SHP77 (cell line): ENCODE measurements at places on chromosomes 11 and 22.

GRCh38 chr11:77309401-77310085 lies 8.1 kb upstream of the GDPD4 start:
- no peak for DNase-seq

DNA sequence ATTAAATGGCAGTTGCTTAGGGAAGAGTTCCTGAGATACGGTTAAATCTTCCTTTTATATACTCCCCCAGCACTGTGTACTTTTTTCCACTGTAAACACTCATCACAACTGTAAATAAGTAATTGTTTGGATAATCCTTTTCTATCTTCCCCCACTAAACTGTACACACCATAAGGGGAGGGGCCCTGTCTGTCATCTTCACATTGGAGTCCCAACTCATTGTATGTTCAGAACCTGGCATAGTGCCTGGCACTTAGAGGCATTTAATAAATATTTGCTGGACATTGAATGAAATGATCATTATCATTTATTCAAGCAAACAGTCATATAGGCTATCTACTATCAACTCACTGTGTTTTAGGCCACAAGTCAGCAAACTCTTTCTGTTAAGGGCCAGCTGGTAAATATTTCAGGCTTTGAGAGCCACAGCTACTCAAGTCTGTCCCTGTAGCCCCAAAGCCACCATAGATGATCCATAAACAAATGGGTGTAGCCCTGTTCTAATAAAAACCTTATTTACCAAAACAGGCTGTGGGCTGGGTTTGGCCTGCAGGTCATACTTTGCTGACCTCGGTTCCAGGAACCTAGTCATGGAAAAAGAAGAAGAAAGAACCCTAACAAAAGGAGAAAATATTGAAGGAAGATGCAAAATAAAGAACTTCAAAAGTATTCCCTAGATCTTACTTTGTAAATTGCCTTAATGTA lies 70.0 kb downstream of the AMOTL1 start:
- no peak for DNase-seq

DNA sequence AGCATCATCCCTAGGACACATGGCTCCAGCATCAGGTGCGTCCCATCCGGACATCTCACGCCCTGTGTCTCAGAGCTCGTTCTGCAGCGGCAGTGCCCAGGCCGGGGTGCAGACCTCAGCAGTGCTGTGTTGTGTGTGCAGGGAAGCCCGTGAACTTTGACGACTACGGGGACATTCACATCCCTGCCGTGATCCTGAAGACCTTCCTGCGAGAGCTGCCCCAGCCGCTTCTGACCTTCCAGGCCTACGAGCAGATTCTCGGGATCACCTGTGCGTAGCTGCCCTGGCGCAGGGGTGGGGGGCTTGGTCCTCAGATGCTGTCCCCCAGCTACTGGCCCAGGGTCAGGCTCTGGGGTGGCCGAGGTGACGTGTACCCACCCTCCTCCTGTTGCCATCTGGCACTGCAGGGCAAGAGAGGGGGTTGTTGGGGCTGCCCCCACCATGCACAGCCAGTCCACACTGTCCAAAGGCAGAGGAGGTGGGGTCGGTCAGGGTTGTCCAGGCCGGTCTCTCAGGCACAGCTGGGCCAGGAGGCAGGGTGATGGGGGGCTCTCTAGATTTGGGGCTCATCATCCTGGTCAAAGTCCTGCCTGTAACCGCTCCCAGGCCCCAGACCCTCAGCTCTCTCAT lies 96.5 kb downstream of the ARHGAP8 start:
- DNase-seq: no peak

GRCh38 chr22:30373331-30374325 lies 13.6 kb downstream of the RNF215 start:
- DNase-seq: no peak

DNA sequence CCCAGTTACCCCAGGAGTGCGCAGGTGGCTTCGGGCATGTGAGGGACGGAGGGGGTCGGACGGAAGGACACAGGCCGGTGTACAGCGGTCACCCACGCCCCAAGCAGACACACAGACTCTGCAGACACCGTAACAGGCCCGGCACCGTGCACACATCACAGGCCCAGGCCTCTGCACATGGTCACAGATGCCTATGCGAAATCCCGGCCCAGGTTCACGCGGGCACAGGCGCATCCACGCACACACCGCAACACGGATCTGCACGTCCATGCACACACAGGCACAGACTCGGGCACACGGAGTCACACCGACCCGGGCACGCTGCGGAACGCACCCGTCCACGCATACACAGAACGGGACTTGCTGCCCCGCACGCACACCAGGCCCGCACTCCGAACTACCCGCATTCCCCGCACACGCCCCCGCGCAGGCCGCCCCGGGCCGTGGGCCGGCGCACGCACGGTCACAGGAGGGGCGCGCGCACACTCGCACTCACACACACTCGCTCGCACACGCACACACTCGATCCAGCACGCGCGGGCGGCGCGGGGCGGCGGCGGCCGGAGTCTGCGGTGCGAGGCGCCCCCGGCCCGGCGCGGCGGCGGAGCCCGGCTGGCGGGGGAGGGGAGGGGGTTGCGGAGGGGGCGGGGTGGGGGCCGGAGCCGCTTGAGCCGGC lies at the start of gene MGAT3:
Gene MGAT3, plus strand, starts transcription at position 491 of the 676 bp plus-strand sequence. CDS start 30,336 bp downstream, outside the sequence.
- DNase-seq: no peak

DNA sequence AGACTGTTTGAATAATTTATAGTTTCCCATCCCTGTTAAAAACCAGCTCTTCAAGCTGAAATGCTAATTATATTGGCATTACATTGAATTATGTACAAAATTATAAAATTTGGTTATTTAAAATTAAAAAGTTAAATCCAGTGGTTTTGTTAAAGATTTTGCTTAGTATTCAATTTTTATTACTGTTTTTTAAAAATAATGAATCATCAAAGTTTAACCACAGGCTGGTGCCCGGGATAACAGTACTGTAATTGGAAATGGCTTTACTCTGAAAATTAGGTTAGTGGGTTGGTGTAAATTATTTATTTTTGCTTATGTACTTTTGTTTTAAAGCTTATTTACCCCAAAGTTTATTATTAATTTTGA lies 45.4 kb upstream of the WEE1 start:
- DNase-seq: no peak

- DNase-seq: no peak
These were observed 3.1 kb upstream of the ARHGEF12 start for GRCh38 chr11:120332822-120333716.

- no peak for DNase-seq
These were observed 1.0 kb downstream of the REXO2 start for GRCh38 chr11:114440121-114440860.

- DNase-seq: no peak
These were observed 16.0 kb upstream of the PHLDA2 start for GRCh38 chr11:2945031-2945756.

GRCh38 chr22:27409299-27409698 lies 392.3 kb downstream of the MN1 start:
- DNase-seq: no peak

GRCh38 chr11:118608360-118609227 lies 1.2 kb downstream of the PHLDB1 start:
- no peak for DNase-seq

- DNase-seq: no peak
These were observed 59.6 kb upstream of the EMID1 start for GRCh38 chr22:29146091-29146560.

DNA sequence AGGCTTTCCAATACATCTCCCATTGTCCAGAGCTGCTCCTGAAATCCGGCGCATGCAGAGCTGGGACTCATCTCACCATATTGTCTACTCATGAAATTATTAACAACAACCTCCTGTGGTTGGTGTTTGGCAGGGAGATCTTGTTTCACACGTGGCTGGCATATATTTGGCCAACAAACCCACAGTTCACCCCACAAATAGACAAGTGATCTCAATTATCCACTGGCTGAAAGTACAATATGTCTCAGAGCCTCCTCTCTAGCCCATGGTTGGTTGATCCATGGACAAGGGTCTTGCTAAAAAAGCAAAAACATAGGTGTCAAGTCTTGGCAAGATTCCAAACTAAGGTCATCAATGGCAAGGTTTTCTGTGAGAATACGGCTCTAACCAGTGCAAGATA lies 386.9 kb downstream of the ETS1 start:
- DNase-seq: no peak
